ENCODE measurements at places on chromosomes 3 and 15.

DNA sequence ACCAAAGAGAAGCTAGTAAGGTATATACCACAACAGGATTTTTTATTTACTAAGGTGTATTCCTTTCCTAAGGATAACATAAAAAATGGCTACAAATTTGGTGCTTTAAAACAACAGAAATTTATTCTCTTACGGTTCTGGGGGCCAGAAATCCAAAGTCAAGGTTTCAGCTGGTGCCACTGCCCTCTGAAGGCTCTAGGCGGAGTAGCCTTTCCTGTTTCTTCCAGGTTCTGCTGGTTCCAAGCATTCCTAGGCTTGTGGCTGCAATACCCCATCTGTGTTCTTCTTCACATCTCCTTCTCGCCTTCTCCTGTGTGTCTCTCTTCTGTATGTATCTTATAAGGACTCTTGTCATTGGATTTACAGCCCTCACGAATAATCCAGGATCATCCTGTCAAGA lies 549.9 kb downstream of the GRM7 start:
- DNase-seq = no peak

DNA sequence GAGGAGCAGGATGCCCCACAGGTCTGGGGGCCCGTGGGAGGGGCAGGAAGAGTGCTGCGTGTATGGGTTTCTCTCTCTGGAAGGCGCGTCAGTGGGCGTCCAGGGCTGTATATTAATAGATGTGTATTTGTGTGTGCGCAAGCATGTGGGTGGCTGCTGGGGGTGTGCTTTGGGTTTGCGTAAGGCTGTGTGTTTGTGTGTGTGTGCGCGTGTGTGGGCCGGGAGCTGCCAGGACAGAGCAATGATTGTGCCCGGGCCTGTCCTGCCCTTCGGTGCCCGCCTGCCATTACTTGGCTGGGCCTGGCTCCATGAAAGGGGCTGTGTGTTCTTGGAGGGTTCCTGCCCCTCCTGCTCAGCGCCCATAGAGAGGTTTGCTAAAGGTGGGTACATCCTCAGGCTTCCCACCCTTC lies 16.3 kb downstream of the CSPG4 start:
- no peak for DNase-seq

DNA sequence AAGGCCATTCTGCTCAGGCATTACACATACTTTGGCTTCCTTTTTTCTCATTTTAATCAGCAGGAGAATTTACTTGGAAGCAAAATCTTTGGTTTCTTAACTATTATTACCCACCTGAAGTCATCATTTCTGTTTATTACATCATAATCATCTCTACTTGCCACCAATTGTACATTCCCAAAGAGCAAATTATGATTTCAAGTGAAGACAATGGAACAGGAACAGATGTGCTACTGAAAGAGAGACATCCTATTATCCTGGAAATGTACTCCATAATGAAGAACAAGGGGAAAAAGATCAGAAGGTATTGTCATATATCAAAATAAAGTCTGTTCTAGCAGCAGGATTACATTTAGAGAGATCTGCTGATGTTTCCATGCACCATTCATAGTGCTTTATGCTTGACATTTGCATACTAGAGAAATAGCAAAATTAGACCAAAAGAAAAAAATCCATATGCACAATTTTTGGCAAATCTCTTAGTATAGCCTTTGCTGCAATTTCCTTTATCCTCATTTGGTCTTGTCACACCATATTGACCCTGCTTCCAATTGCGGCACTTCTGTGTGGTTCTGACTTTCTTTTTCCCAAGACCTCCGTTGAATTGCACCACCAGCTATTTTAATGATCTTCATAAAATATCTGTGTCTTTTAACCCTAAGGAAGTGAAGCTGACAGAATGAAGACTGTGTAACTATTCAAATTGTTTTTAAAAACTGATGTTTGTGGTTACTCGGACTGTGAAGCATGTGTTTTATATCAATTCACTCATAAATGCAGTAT lies 683.8 kb downstream of the ZNF385D start:
- no peak for DNase-seq

GRCh38 chr3:4687167-4687566 lies 194.0 kb downstream of the ITPR1 start:
- DNase-seq = peak; percentile 22

GRCh38 chr15:66617137-66618090 lies 51.6 kb upstream of the LCTL start:
- DNase-seq = peak; percentile 44

Data from NCI-H226 (cell line).